Right cardiac atrium (tissue), 5 donors: ENCODE measurements at places on chromosomes 5 and 9.

- no peak for DNase-seq
These were observed 299.3 kb downstream of the RASEF start for GRCh38 chr9:82763656-82764055.

DNA sequence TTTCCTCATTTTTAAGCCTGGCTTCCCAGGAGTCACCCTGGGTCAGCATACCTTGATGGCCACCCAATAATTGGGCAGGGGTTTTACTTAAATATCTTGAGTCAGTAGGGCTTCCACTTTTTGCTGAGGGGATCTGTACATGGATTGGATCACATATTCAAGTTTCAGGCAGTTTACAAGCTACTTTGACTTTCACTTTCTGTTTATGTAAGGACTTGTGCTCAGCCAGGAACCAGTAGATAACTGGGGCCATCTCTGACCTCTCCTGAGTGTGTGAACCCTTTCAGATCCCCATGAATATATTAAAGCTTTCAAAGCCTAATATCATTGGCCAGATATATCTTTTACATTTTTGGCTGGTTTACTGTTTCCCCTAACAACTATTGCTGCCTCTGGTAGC is 45.1 kb downstream of the SLCO6A1 start:
- DNase-seq: no peak

DNA sequence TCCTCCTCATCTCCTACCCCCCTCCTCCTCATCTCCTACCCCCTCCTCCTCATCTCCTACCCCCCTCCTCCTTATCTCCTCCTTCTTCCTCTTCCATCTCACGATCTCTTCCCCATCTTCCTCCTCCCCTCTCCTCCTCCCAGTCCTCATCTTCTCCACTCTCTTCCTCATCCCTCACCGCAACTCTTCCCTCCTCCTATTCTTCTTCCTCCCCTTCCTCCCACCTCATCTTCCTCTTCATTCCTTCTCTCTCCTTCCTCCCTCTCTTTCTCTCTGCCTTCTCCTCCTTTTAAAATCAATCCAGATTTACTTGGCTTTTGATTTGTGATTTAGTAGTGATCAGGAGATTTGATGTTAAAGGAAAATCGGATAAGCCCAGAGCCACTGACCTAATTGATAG is 15.0 kb upstream of the BOD1 start:
- no peak for DNase-seq

DNA sequence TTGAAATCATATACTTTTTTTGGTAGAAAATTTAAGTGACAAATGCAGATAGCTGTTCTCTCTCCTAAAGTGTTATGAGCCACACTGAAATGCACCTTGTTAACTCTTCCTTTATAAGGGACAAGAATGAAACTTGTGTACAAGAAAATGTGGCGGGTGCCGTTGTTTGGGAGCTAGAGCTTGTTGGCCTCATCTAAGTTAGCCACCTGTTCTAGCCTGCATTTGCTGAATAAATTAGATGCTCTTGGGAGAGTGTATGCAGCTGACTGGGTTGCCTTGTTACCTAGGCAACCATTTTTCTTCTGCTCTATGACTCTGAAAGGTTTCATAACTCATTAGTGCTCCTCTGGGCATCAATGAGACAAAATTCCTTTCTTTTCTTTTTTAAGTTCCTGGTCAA is 174.3 kb downstream of the TAF11L14 start:
- no peak for DNase-seq

- DNase-seq: no peak
These were observed 1.6 kb downstream of the ANKS6 start for GRCh38 chr9:98794802-98795201.

DNA sequence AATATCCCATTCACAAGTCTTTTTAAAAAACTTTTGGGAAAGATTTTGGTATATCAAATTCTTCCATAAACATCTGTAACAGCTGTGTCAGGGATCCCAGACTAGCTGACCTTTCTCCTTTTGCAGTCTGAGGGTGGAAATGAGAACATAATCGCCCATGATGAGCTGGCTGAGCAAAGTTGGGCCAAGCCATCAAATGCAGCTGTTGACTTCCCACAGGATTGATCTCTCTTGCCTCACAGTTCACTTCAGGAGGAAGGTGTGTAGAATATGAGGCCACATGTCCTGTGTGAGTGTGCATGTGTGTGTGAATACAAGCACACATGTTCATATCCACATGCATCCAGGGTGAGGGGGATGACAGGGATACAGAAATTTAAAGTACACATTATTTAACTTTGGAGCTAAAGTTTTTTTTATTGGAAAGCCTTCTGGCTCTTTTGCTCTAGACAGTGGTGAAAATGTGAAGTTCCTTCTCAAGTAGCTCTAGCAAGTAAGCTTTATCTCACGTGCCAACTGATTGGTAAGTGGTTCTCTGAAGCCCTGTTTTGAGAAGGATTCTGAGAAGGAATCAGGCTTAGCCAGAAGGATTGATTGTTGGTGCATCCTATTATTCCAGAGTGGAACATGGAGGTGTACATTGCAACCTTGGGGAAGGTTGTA is 468.8 kb upstream of the DMAC1 start:
- no peak for DNase-seq

- peak; percentile 50 for DNase-seq
These were observed 22.5 kb upstream of the JAKMIP2 start for GRCh38 chr5:147805030-147805454.

- DNase-seq: no peak
These were observed 275.2 kb upstream of the DMAC1 start for GRCh38 chr9:8074713-8075286.

- no peak for DNase-seq
These were observed 210.7 kb downstream of the C9orf50 start for GRCh38 chr9:129410226-129410625.

DNA sequence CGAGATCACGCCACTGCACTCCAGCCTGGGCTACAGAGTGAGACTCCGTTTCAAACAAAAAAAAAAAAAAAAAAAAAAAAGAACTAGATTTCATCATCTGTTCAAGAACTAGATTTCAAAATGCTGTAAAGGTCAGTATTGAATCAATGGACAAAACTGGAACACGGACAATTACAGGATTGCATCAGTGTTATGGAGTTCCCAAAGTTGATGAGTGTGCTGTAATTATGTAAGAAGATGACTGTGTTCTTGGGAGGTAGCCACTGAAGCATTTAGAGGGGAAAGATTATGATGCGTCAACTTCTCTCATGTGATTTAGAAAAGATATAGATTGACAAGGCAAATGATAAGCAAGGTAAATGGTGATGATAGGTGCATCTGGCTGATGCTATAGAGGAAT is 6.5 kb downstream of the FAM240B start:
- no peak for DNase-seq

DNA sequence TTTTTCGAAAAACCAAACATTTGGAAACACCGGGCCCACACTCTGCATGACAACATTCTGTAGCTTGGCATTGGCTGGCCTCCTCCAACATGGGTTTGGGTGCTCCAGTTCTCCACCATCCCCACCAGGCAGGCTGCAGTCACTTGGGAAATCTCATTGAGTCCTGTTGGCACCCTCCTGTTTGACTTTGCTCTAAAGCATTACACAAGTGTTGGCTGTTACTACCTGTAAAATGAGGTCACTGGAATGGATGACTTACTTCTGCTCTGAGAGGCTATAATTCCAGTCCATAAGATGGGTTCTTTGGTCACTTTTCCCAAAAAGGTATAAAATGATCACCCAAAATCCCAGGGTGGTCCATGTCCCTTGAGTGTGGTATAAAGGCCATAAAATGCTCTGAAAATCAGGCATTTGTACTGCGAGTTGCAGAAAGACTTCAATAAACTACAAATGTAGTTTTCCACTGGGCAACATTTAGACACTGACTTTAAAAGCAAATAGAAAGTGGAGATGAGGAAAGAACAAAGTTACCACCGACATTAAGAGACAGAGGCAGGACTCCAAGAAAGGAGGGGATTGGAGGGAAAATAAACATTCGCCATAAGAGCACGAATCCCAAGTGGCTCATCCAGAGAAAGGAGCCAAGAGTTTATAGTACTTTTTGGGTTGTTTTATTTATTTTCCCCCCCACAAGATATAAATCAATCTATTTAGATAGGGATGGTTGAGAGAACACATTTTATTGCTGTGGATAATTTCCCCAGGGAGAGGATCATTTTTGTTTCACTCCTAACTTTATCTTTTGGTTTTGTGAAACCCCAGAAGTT is 295.1 kb downstream of the TLE1 start:
- no peak for DNase-seq

GRCh38 chr9:18707489-18708205 is 233.7 kb downstream of the ADAMTSL1 start:
- DNase-seq: no peak

- DNase-seq: no peak
These were observed 3.9 kb downstream of the LCN8 start for GRCh38 chr9:136754059-136754572.

DNA sequence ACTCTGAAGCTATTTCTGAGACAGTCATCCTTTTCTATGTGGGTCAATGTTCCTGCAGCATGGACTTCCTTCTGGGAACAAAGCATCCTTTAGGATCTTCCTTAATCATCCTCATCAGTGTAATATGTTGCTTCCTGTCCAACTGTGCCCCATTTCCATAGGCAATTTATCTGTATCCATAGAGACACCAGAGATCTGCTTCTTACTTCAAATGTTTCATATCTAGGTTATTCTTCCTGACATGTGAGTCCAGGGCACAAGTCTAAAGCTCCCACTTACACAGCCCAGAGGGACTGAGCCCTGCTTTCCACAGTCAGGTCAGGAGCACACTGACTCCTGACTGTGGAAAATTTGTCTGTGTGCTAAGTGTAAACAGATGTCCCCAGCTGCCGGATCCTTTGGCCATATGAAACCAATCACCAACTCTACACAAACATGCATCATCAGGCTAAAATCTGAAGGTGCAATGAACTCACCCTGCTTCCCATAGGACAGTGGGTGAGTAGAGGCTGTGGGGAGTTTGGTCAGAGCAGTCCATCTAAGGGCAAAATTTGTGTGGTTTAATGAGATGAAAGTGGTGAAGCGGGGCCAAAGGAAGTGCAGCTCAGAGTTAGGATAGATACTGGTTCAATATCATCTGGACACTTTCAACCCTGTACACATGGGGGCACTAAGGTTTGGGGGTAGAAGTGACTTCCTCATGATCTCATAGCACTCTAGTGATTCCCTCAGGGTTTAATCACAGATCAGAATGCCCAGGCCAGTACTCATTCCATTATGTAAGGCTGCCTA is 85.2 kb upstream of the TNC start:
- peak; percentile 22 for DNase-seq

- no peak for DNase-seq
These were observed 50.3 kb upstream of the TGFBR1 start for GRCh38 chr9:99054581-99054980.

DNA sequence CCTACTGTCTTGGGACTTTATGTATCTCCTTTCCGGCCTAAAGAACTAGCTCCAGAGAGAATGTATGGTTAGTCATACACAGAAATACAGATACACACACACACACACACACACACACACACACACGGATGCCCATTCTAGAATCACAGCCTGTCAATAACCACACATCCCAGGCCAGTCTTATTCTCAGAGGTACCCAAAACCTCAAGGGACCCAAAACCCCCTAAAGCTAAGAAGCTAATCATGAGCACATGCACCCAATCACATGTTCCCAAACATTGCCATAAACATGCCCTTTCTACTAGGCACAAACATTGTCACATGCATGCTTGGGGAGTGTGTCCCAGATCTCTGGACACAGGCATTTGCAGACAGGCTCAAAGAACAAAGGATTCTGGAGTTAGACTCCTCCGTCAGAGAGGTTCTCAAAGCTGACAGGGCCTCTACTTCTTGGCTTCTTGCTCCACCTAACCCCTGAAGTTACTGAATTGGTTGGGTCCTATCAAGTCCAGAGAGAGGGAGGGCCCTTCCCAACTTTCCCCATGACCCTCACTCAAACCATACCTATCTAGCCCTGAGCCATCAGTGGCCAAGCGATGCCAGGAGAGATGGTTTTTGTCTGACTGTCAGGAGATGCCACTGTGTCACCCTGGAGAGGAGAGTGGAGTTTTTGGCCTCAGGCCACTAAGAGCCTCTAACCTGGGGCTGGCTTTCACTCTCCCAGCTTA is 78.7 kb downstream of the NRG2 start:
- DNase-seq: no peak

- DNase-seq: no peak
These were observed 33.8 kb upstream of the ACO1 start for GRCh38 chr9:32350682-32351081.

DNA sequence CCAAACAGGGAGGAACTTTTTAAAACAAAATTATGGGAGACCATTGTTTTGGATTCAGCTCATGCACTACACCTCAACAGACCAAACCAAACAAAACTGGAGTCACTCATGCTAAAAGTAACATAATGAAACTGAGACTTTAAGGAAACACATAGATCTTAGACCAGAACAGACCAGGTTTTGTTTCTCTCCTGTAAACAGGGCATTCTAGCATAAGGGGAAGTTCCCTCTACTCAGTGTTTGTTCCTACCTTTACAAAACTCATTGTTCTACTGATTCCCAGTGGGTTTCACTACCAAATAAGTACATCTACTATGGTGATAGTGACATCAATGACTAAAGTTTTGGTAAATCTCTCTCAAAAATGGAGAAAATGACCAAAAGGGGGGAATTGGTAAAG is 1103.6 kb upstream of the EDIL3 start:
- DNase-seq: no peak

DNA sequence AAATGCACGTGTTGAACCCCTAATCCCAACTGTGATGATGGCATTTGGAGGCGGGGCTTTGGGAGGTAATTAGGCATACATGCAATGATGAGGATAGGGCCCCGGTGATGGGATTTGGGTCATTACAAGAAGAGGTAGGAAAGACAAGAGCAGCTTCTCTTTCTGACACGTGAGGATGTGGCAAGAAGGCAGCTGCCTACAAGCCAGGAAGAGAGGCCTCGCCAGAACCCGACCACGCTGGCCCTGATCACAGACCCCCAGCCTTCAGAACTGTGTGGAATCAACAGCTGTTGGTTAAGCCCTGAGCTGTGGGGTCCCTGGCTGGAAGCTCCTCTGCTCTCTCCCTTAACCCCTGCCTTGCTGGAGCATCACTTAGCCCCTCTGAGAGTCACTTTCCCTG is 57.5 kb downstream of the COL23A1 start:
- no peak for DNase-seq

DNA sequence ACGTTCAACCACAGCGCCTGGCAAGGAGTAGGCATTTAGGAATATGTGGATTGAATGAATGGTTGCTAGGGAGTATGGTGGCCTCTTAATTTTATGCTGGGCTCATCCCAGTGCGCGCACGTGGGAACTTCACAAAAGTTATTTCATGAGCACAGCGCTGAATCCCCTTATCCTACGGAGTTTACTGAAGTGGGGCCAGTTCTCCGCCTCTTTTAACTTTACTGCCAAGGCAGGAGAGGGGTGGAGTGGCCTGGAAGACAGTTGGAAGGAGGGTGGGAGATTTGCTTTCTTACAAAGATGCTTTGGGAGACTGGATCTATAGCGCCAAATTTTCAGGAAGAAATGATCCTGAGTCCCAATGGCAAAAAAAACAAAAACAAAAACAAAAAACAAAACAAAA is 326.5 kb downstream of the SH3GL2 start:
- peak; percentile 37 for DNase-seq

DNA sequence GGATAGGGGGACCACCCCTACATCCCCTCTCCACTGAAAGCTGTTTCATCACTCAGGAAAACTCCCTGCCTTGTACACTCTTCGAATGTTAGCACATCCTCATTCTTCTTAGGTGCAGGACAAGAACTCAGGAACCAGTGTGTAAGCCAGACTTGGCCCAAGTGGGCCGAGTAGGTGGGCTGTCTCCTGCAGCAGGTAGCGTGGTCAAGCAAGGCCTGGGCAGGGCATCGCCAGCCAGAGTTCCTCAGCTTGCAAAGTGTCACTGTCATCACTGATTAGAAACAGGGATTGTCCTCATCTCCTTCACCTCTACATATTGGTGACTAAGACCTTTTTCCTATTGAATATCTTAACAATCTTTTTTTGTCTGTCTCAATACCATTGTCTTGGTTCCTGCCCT is 22.3 kb downstream of the SMIM15 start:
- DNase-seq: no peak
